Activated CD8-positive, alpha-beta memory T cell treated with anti-CD3 and anti-CD28 coated beads for 4 hours (primary cell): ENCODE measurements at places on chromosomes 5 and 9.

DNA sequence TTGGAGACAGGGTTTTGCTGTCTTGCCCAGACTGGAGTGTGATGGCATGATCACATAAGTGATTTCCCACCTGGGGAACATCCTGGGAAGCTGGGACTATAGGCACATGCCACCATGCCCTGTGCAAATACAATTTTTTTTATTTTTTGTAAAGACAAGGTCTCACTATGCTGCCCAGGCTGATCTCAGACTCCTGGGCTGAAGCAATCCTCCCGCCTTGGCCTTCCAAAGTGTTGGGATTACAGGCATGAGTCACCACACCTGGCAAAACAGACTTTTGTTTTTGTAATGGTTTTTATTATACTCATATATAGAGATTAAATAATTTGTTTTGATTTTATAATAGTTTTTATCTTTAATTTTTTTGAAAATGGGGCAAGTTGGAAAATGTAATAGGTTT, 14.7 kb downstream of the DNAJC25 start:
- no peak for DNase-seq

GRCh38 chr5:14156290-14156649, 13.1 kb downstream of the TRIO start:
- no peak for DNase-seq

GRCh38 chr5:72451741-72452505, 55.3 kb downstream of the ZNF366 start:
- no peak for DNase-seq

DNA sequence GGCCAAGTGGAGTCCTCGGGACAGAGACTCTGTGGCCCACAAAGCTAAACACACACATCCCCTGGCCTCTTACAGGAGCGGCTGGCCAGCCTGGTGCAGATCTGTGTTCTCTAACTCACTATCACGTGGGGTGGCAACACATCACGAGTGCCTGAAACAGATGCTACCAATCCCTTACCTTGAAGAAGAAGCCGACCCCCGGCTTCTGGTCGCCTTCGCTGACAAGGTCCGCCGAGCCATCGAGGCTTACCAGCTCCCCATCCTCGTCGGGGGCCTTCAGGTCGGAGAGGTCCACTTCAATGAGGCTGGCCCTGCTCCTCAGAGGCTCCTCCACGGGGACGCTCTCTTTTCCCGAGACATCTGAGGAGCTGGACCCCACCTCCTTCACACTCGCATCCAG, 86.7 kb downstream of the CAMSAP1 start:
- DNase-seq, result no peak

GRCh38 chr5:73437101-73437776, 11.3 kb downstream of the FOXD1 start:
- no peak for DNase-seq

DNA sequence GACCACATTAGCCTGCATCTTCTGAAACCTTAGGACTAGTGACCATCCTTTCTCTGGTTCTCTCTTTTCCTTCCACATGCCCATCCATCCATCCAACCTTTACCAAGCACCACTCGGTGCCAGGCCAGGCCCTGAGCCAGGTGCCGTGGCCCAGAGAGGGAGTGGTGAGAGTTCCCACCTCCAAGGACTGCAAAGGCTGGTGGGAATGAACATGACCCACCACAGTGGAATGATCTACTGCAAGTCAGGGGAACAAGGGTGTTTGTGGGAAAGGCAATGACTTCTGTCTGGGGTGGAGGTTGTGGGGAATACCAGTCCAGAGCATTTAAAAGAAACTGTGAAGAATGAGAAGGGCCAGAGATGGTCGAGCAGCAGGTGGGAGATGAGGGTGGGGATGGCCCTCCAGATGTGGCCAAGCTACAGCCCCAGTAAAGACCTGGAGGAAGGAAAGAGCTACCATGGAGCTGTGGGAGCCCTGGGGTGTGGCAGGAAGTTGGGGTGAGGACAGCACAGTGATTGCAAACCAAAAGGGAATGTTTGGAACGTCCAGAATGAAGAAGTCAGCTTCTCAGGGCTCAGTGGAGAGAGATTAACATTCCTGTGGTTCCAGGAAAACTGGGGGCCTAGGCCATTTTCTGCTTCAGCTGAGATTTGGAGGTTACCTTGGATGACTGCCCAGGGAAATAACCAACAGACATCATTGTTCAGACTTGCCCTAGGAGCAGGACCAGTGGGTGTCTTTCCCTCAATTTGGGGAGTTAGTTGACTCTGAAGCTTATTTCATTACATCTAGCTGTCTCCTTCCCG, 30.7 kb upstream of the CORO2A start:
- no peak for DNase-seq

GRCh38 chr9:8186560-8186959, 387.0 kb upstream of the DMAC1 start:
- no peak for DNase-seq

GRCh38 chr9:117407436-117408022, 7.3 kb downstream of the ASTN2 start:
- DNase-seq, result no peak

DNA sequence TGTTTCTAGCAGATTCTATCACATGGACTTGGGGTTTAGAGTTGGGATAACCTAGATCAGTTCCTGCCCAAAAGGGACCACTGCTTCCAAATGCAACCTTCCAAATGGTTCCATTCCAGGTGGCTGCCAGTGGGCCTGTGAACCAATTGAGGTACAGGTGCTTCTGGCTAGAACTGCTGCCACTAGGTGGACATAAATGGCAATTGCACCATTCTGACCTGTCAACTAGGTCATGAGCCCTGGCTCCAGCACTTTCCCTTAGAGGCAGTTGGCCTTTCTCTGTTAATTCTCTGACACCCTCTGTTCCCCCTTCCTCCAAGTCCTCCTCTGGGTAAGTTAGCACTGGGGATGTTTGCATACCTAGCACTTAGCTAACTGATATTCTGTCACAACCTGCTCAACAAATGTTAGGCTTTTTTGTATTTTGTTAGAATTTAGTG, 16.6 kb upstream of the HEMGN start:
- no peak for DNase-seq

- DNase-seq, result no peak
These were observed 52.9 kb downstream of the ZNF462 start for GRCh38 chr9:106915851-106916250.

DNA sequence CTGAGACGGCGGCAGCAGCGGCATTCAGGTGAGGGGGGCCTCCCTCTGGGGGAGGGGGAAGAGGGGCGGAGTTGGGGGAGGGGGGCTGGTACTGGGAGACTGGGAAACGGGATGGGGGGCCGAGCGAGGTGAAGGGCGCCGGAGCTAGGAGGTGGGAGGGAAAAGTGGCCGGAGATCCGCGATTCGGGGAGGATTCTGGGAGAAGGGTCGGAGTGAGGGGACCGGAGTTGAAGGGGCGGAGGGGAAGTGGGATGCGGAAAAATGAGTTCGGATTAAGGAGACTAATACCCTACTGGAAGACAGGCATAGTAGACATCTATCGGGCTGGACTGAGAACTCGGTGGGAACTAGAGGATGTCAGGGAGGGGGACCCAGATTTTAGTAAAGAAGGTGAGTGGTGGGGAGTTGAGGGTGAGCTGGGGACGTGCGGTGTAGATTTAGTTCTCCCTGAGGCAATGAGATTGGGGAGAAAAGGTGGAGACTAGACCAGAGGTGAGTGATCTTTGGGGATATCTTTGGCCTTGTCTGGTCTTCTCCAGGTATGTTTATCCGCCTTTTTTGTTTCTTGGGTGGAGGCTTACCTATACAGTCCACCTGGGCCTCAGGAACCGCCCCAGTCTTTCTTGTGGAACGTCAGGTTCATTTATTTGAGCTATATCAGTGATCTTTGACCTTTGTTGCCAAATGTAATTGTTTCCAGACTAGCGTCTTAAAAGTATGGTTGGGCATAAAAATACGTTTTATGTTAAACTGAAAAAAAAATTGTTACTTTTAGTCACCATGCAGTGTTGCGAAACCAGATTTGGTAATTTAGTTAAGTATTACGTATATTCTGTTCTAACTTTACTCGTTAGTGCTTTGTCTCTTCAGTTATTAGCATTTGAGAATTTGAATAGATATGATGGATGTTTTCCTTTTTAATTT, 632 bp downstream of the UBAP1 start:
- DNase-seq, result no peak

DNA sequence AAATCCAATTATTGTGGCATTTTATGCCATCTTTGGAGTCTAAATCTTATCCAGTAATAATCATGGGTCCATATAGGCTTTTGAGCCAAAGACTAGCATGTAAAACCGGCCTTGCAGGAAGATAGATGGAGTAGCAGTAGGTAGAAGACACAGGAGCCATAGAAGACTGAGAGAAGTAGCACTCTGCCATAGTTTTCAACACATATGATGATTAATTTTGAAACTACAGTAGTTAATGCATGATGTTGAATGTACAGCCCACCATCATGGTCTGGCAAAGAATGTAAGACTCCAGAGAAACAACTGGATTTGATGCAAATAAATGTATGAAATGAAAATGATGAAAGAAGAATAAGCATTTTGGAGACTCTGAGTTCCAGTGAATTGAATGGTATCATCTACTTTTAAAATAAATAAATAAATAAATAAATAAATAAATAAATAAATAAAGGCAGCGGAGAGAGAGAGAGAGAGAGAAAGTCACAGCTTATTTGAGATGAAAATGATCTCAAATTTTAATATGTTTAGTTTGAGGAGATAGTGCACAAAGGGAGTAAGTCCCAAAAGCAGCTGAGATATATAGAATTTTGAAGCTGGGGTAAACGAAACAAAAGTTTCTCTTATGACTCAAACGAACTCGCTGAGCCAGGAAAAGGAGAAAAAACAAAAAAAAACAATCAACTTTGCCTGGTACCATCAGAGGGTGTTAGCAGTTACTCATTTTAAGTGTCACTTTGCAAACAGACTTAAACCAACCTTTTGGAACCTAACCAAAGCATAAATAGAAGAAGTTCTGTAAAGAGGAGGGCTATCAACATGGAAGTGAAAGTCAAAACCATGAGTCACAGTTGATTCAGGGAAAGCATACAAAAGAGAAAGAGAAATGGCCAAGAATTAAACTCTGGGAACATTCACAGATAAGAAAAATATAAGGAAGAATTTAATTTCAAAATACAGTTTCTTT, 388.7 kb downstream of the CETN3 start:
- DNase-seq, result no peak

- DNase-seq, result no peak
These were observed 86.5 kb upstream of the ATP10B start for GRCh38 chr5:160938532-160938931.

DNA sequence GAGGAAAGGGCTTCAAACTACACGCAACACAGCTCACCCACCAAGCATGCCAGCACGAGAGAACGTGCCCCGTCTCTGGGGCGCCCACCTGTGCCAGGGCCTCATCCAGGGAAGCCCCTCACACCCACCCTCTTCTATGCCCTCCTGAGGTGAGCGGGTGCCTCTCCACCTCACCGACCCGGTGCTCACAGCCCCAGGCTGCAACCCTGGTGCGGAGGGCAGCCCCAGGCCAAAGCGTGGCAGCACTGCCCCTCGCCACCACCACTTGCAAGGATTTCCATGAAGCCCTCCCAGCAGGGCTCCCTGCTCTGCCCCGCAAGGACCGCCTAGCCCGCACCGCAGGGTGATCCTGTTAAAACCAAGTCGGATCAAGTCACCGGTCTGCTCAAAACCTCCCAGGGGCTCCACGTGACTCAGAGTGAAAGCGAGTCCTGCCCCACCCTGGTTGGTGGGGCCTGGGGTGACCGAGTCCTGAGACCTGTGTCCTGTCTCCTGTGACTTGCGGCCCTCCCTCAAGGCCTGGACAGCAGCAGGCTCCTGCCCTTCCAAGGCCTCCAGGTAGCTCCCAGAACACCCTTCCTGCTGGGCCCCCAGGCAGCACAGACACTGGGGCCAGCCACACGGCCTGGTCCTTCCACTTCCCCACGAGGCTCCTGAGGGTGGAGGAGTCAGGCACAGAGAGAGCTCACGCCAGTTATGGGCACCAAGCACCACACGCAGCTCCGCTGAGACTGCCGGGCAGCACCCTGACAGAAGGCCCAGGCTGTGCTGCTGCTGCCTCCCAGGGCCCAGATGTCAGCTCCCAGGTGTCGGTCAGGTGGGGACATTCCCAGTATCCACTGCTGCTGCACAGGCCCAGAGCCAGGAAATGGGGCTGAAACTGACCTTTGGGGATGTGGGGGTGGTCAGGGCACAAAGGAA, 12.7 kb downstream of the BRD3 start:
- DNase-seq, result no peak

GRCh38 chr9:132381966-132382541, 24.6 kb downstream of the TTF1 start:
- DNase-seq, result no peak

GRCh38 chr5:143665866-143666265, 146.1 kb upstream of the HMHB1 start:
- no peak for DNase-seq

- DNase-seq, result no peak
These were observed 122.8 kb downstream of the ADAMTS2 start for GRCh38 chr5:179222246-179223017.

DNA sequence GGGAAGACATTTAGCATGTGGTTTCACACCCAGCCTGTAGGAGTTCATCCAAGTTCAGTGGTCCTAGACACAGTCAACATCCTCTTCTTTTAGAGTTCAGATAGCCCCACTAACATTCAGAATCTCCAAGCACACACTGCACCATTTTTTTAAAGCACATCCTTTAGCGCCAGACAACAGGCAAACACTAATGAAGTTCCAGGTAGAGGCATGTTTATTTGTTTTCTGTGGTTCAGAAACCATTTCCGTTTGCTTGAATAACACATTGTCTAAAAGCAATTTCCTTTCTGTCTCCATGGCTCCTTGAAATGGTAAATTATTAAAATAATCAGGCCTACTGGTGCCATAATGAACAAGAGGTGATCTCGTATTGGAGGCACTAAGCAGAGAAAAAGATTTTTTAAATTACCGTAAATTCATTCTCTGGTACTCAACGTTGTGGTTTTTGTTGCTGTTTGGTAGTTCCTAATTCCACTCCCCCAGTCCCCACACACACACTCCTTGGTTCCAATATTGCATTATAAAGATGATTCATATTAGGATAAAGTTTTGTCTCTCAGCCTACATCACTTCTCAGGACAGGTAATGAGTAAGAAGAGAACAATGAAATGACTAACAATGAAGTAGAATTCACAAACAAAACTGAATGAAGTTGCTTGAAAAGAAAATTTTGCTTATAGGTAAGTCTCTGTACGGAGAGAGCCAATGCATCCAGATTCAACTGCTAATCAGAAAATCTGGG, 153.1 kb downstream of the PCSK1 start:
- no peak for DNase-seq

DNA sequence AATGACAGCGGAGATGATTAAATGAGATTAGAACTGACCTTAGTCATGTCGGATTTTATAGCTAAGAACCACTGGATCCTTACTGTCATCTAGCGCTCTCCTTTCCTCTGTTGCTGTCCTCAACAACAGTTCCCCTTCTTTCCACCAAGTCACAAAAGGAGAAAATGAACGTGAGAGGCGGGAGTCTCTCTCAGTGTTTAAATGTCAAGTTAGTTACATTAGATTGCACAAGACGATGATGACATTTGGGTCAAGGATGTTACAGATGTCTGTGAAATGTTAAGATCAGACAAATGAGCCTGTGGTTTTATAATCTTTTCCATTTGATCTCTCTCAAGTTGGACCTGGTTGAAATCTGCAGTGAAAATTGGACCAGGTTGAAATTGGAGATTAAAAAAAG, 53.5 kb downstream of the FBXO38 start:
- DNase-seq, result no peak
